ENCODE measurements at places on chromosomes 4 and X.
A peak's percentile ranks its signal among the peaks of the same experiment; 100 is the strongest.

DNA sequence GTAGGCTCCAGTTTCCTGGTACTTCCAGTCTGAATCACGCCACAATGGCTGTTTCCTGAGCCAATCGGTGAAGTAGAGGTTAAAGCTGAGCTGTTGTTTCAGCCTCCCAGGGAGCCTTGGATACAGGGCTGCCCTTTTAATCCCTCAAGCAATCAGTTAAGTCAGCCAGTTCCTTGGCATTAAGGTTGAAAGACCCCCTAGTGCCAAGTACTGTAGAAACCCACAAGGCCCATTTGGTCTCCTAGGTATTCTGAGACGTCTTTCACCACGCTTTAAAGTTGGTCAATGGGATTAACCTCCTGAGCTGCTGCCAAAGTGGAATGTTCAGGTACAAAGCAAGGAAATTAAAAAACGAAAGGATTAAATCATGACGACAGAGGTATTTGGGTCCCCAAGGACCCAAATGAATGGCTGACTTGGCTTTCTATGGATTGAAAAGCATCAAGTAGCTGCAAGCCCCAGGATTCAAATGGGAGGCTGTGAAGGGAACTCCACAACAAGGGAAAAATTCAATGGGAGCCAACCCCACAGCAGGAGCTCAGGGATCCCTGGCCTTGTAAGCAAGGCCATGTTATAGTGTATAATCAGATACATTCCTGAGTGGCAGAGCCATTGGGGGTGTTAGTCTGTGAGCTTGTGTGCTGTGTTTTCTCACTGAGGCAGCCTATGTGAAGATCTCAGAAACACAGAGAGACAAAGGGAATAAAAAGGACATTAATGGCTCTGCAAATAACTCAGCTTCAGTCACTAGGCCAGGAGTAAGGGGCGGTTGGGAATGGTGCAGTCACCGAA is 86.0 kb downstream of the ATG4A start:
- no peaks in the 10 kb centered on the region for H3K27me3 ChIP-seq
- DNase-seq = no peak
- no peak overlapping the region for H3K27ac ChIP-seq

DNA sequence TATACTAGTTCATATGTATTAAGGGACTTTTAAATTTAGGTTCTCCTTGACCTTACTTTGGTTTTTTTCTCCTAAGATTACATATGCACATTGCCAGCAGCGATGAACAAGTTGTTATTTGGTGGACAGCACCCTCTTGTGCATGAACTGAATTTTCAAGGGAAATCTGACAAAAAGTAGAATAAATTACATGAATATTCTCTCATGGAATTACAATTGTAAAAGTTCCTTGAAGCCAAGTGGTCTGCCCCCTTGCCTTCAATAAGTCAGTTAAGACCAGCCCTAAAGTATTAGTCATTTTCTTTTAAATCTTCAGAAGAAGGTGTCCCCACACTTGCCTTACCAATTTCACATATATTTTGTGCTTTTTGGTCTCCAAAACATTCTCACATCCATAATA is 30.7 kb upstream of the SMARCA5 start:
- H3K27ac ChIP-seq = no peak overlapping the region
- H3K4me1 ChIP-seq = no peaks in the 10 kb centered on the region
- H3K4me3 ChIP-seq = no peak overlapping the region

GRCh38 chr4:79626101-79626500 is 218.1 kb upstream of the GK2 start:
- peaks cover 14% of the 10 kb centered on the region for H3K27me3 ChIP-seq
- H3K27ac ChIP-seq = no peak overlapping the region
- H3K36me3 ChIP-seq = no peaks in the 10 kb centered on the region

GRCh38 chr4:30717208-30718020 is 2.8 kb upstream of the PCDH7 start:
- peak; percentile 85 for DNase-seq
- peak overlapping the region; percentile 98 for H3K27ac ChIP-seq
- H3K4me1 ChIP-seq = peaks cover 15% of the 10 kb centered on the region
- H3K4me3 ChIP-seq = peak overlapping the region; percentile 100

DNA sequence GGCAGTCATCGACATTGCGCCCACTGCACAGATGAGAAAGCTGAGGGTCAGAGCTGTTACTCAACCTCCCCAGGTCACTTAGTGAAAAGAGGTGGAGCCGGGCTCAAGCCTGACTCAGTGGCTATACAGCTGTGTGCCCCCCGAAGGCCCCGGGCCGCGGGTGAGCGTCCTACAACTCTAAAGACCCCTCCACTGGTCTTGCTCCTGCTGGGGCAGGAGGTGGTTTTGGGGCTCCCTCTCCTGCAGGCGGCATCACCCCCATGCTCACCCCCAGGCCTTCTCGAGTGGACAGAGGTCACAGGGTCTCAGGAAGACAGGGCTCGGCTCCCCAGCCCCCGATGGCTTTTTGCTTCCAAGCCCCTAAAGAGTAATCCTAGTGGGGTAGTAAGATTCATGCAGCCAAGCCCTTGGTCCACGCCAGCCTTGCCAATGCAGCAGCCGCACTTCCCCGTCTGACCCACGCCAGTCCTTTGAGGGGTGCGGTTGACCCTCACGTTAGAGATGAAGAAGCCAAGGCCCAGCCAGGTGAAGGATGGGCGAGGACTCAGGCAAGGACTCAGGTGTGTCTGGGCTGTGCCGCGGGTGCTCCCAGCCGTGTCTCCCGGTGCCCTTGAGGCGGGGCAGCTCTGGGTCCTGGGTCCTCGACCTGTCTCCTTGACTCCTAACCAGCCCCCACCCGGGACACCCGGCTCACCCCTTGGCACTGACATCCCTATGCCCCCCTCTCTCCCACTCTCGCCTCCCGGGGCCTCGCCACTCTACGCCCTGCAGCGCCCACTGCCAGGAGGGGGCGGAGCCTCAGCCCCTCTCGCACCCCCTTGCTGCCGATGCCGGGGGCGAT is 200.4 kb downstream of the AFAP1 start:
- H3K36me3 ChIP-seq = no peaks in the 10 kb centered on the region
- DNase-seq = no peak
- H3K27me3 ChIP-seq = peaks cover 8% of the 10 kb centered on the region
- H3K27ac ChIP-seq = no peak overlapping the region

- H3K27ac ChIP-seq = no peak within 1 kb of the TSS
- H3K27me3 ChIP-seq = peaks cover 74% of the 10 kb centered on the region
- H3K4me1 ChIP-seq = peaks cover 24% of the 10 kb centered on the region
- peaks cover 4% of the 10 kb centered on the region for H3K36me3 ChIP-seq
- H3K4me3 ChIP-seq = peak within 1 kb of the TSS; percentile 91
- DNase-seq = peak; percentile 92
Measured at GRCh38 chr4:157220371-157220881, at the start of gene GRIA2. TSS of gene GRIA2 (plus strand) at chr4:157220728. CDS start at chr4:157221043, 315 bp downstream.

Data from osteocyte (in vitro differentiated cells).